ENCODE measurements at places on chromosomes 5 and 9.

- peak; percentile 52 for DNase-seq
Observed at GRCh38 chr9:70602321-70603019, 188.0 kb upstream of the KLF9 start.

GRCh38 chr9:73133921-73134407 lies 17.7 kb upstream of the ANXA1 start:
- no peak for DNase-seq

GRCh38 chr9:108562176-108562575 lies 293.6 kb downstream of the ACTL7B start:
- no peak for DNase-seq

DNA sequence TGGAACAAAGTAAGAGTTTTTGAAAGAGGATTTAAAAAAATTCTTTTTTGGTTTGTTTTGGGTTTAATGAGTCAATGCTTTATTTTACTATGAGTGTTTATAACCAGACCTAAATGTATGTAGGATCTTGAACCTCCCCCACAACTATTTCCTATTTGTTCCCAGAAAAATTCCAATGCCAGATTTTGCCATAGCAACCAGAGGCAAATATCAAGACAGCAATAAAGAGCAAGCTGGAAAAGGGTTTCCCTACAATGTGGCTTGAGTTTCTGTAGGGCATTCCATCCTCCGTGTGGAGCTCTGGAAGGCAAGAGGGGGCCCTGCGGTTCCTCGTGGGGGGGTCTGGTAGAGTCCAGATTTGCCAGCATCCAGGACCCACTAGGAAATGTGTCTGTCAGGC lies 27.8 kb upstream of the GDNF start:
- DNase-seq, result no peak

GRCh38 chr9:125404733-125405132 lies 143.1 kb downstream of the GAPVD1 start:
- DNase-seq, result no peak

- no peak for DNase-seq
Observed at GRCh38 chr5:112720576-112720975, 17.1 kb upstream of the APC start.

DNA sequence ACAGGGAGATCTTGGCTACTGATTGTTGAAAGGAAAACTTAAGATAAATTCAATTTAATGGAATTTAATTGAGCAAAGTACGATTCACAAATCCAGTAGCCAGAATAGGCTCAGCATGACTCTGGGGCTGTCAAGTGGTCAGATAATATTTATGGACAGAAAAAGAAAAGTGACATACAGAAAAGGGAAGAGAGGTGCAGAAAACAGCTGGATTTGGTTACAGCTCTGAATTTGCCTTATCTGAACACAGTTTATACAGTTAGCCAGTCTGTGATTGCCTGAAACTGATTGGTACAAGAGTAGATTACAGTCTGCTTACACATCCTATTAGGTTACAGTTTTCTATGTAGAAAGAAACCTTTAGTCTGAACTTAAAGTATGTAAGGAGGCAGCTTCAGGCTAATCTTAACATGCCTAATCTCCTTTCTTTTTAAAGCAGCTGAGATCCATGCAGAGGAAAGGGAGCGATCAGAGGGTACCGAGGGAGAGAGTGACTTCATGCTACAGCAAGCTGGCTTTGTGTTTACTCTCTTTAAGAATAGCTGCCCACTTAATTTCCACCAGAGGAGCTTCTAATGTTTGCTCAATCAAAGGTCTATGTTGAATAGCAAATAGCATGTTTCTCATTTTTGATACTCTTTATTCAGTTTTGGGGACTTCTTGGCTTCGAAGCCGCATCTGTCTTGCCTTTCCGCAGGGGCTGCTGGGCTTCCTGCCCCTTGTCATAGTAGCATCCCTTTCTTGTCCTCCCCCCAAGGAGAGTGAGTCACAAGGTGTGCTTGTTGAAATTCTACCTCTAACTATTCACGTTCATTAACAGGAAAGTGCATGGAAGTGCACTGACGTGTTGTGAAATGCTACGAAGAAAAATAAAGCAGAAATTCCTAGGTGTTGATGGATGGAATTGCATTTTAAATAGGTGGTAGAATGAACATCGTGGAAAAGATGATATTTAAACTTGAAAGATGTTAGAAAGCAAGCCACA lies 761.2 kb downstream of the TAF11L14 start:
- no peak for DNase-seq

GRCh38 chr5:57902095-57902494 lies 419.5 kb upstream of the ACTBL2 start:
- no peak for DNase-seq

- peak; percentile 9 for DNase-seq
Observed at GRCh38 chr9:75148561-75148960, 60.2 kb downstream of the OSTF1 start.

DNA sequence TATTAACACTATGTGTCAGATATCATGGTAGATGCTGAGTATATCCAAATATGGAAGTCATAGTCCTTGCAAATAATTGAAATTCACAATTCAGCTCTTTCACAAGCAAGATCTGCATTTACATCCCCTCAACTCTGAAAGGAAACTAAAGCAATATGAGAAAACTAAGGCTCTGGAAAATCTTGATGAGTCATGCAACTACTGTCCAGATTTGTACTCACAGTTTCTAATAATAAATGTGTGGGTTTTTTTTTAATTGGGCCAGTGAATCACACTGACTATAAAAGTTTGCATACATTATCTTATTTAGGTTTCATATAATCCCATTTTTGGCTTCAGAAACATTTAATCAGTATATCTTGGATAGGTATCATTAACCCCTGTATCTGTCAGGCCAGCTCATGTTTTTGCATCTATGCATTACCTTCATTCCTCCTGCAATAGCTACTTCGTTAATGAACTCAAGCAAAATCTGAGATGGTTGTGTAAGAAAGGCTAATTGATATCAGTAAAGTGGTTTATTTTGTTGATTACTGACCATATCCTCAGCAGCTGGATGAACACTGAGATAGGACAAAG lies 58.7 kb upstream of the PRR16 start:
- no peak for DNase-seq

DNA sequence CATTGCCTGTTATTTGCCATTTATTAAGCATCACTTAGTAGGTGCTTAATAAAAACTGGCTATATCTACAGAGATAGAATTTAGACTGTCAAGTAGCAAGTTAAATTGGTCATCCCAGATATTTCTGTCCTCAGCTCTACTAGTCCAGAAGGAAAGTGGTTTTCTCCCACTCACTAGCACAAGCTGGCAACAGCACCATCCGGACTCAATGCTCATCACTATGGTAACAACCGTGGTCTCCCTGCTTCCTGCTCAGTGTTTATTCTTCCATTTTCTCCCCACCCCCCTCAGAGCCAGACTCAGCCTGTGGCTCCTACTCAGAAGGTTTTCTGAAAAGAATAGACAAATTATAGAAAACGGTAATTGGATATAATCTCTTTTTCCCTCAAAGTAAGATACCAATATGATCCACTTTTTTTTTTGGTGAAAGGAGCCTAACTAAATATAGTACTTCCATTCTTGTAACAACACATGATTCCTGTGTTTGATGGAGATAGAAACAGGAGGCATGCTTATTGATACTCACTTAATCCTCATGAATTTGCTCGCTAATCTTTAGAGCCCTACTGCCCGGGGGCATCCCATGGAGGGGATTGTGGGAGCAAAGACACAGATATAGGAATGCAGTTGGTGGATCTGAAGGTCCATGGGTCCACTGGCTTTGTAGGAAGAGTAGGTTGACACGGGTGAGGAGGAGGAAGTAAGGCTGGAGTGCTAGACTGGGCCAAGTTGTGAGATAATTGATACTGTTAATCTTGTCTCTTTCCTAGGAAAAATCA lies 191.4 kb downstream of the MAN2A1 start:
- DNase-seq, result no peak

- DNase-seq, result no peak
Observed at GRCh38 chr5:54991416-54991815, 6.0 kb upstream of the ESM1 start.

DNA sequence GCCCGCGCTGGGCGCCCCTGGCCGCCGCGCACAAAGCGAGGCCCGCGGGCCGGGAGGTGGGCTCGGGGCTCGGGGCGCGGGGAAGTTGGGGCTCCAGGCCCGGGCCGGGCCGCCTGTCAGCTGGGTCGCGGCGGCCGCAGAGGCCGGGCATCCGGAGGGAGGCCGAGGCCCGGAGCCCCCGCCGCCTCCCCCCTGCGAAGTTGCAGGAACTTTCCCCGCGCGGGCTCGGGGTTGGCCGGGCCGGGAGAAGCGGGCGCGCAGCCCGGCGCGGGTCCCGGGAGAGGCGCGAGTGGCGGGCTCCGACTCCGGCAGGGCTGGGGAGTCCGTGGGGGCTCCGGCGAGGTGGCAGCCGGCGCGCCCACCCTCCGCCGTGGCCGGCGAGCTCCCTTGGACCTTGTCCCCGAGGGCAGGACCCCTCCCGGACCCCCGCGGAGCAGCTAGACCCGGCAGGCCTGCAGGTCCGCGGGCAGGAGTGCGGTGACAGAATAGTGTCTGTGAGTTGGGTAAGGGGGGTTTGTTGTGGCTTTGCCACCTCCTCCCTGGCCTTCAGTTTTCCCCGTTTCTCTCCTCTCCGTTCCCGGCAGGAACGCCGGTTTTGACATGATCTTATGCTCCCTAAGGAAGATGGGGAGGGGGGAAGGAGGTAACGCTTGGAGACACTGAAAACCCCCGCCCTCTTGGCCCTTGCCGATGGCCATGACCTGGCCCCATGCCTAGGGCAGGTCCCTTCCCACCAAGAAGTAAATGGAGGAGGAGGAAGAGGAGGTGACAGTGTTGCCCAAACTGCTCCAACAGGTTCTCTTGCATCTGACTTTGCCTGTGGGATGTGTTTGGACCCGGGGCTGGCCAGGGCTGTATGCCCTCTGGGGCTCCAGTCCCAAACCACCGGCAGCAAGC lies 942 bp downstream of the PHF2 start:
- no peak for DNase-seq

DNA sequence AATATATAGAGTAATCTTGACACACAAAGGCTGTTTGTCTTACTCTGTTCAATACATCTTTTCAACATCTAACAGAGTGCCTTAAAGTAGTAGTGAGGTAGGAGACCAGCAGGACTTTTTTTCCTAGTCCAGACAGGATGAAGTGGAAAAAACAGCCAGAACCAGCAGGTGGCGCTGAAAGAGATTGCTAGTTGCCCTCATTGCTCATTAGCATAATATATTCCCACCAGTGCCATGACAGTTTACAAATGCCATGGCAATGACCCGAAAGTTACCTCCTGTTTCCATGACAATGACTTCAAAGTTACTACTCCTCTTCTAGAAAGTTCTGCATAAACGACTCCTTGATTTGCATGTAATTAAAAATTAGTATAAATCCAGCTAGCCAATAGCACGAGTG lies 387.4 kb downstream of the ACTL7B start:
- DNase-seq, result peak; percentile 4

DNA sequence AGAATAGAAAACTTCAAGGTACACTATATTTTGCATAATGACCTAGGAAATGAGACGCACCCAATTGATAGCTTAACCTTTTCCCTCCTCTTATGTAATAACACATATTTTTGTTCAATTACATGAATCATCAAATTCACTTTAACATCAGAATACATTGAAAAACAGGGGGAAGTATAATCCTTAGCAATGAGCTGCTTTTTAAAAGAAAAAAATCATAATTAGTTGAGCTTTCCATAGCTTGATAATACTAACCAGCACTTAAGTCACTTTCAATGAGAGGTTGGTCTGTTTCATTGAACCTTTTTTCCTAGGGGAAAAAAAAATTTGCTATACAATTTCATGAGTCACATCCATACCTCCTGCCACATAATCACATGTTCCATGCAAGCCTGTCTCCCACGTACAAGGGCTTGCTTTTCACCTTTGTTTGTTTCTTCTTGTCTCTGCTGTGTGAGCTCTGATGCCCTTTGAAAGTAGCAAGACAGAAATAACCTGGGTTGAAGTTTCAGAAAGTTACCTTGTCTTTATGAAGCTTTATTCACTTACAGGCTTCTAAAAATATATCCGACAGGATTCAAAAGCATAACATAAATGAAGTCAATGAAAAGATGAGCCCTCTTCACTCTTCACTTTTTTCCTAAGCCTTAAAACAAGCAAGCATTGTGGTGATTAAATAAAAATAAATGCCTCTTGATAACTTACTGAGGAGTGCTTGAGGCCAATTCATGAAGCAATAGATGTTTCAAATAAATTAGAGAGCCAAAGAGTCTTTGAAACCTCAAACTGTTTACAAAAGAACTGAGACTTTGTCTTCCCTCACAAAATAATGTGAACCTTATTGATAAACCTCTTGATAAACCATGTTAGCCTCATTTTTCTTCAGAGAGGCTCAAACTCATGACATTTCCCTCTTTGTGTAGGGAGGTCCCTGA lies 108.5 kb downstream of the FEM1C start:
- DNase-seq, result no peak

DNA sequence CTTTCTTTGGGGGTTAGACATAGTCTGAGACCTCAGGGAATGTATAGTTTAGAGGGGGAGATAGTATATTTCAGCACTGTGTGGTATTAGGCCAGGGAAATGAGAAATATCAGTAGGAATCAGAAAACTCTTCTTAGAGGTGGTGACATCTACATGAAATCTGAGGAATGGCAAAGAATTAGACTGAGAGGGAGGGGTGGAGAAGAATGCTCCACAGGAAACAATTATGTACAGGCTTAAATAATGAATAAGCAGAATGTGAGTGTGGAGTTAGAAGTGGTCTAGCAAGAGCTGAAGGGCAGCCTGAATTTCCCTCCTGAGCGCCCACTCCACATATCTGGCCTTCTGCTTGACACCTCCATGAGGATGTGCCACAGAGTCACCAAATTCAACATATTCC lies 3.6 kb upstream of the MACIR start:
- DNase-seq, result no peak

DNA sequence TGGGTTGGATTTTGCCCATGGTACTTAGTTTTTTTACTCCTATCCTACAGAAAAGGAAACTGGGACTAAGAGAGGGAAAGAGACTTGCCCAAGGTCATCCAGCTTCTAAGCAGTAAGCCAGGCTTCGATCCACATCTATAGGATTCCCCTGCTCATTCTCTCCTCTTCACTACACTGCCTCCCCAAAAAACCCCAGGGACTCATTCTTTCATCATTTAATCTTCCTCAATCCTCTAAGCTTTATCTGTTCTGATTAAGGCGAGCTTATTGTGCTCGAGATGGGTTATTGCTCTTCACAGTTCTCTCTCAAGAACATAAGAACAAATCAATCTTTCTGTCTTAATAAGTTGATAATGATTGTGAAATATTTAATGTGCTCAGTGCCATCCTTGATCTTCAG lies 511.1 kb upstream of the BRINP1 start:
- DNase-seq, result no peak
